Endothelial cell (in vitro differentiated cells): ENCODE measurements at places on chromosomes 7 and 10. TPM values are rescaled to one million over a fixed set of nuclear protein-coding genes. Genes with fewer than 3 reads are reported as not detected.

Gene CXCL12
- total RNA-seq: 0.97 TPM

Gene CTAGE8
- 0.80 TPM for total RNA-seq

Gene MMP21
- total RNA-seq: not detected

Gene GBX1
- total RNA-seq: 13.8 TPM
